Epithelial cell of proximal tubule (primary cell): ENCODE measurements at places on chromosomes 2 and 18.

DNA sequence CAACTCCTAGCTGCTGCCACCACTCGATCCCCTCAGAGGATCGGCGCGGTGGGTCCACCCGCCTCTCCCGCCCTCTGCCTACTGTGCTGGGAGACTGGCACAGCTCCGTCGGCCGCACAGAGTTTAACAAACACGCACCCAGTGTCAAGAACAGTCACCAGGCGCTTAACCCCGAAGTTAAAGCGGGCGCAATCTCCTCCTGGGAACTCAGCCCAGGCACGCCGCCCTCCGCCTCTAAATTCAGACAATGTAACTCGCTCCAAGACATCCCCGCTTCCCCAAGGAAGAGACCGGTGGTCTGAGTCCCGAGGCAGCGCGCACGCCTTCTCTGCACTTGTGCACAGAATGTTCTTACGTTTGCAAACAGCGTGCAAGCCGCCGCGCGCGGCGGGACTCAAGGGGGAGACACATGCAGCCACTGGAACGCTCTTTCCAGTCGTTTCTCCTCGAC is 533 bp downstream of the CXCR4 start:
- DNase-seq = no peak

- DNase-seq = no peak
Observed at GRCh38 chr2:44635725-44636124, 274.0 kb downstream of the CAMKMT start.

DNA sequence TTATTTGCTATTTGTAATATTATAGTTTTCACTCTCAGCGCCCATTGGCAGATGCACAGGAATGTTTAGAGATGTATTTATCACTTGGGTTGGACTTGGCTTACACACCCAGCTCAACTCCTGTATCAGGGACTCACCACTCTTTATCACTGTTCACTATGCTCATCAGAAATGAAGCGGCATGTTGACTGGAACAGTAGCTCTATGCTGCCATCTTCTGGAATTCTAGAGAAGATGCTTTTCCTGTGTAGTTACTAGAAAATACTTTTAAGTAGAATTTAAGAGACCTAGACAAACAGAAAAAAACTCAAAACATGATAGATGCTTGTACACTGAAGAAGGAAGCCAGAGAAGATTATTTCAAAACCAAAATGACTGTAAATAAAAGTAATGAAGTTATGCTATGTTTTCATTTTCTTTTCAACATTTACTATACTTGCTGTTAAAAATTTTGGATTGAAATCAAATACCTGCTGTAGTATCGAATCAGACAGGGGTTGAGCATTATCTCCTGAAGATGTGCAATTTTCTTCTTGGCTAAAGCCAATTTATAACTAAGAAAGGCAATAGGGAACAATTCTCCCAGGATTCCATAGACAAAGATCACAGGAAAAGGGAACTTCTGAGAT is 47.4 kb upstream of the NXPH2 start:
- DNase-seq = peak; percentile 29

DNA sequence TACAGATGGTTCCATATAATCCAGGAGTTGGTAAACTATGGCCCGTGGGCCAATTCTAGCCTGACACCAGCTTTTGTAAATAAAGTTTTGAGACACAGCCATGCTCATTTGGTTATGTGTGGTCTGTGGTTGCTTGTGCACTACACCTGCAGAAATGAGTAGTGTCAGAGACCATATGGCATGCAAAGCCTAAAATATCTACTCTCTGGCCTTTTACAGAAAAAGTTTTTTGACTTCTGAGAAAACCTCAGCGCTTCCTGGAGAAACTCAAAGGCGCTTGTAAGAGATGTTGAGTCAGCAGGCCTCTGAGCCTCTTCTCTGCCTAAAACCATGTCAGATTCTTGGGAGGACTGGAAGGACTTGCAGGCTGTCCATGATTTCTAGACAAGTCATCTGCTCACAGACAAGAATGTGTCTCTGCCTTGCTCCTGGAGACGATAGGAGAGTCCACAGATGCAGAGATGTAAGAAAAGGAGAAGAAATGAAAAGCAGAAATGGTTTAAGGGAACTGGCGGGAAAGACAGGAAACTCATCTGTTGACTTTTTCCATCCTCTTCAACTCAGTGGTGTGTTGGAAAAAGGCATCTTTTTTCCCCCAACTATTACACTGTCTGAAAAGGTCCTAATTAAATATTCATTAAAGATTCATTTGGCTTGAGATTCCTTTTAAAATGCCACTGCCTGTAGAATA is 5.2 kb downstream of the TTC39C start:
- DNase-seq = no peak

GRCh38 chr2:19119326-19120001 is 239.0 kb downstream of the OSR1 start:
- no peak for DNase-seq

DNA sequence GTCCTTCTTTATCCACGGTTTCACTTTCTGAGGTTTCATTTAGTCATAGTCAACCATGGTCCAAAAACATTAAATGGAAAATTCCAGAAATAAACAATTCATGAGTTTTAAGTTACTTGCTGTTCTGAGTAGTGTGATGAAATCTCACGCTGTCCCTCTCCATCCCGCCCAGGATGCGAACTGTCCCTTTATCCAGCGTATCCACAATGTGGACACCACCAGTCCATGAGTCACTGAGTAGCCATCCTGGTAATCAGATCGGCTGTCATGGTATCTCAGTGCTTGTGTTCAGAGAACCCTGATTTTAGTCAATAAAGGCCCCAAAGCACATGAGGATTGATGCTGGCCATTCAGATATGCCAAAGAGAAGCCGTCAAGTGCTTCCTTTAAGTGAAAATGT is 3.7 kb downstream of the SP140L start:
- DNase-seq = no peak

DNA sequence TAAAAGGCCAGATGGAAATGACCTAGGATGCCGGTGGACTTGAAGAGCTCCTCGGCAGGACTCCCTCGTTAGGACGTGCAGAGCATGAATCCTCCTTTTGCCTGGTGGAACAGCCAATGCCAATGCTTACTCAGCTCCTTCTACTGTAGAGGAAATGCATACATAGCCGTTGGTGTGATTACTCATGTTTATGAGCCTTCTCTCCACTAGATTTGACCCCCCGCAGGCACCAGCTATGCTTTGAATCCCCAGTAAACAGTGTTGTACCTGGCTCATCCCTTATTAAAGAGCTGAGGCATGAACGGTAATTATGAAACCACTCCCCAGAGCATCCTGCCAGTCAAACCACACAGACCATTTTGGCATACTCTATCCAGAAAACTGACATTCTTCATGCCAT is 172.8 kb downstream of the ANTXR1 start:
- no peak for DNase-seq

- DNase-seq = no peak
Observed at GRCh38 chr2:54416166-54416813, 39.8 kb upstream of the SPTBN1 start.
